HuH-7.5 (cell line): ENCODE measurements at places on chromosomes 4 and X.
A peak's percentile ranks its signal among the peaks of the same experiment; 100 is the strongest.

DNA sequence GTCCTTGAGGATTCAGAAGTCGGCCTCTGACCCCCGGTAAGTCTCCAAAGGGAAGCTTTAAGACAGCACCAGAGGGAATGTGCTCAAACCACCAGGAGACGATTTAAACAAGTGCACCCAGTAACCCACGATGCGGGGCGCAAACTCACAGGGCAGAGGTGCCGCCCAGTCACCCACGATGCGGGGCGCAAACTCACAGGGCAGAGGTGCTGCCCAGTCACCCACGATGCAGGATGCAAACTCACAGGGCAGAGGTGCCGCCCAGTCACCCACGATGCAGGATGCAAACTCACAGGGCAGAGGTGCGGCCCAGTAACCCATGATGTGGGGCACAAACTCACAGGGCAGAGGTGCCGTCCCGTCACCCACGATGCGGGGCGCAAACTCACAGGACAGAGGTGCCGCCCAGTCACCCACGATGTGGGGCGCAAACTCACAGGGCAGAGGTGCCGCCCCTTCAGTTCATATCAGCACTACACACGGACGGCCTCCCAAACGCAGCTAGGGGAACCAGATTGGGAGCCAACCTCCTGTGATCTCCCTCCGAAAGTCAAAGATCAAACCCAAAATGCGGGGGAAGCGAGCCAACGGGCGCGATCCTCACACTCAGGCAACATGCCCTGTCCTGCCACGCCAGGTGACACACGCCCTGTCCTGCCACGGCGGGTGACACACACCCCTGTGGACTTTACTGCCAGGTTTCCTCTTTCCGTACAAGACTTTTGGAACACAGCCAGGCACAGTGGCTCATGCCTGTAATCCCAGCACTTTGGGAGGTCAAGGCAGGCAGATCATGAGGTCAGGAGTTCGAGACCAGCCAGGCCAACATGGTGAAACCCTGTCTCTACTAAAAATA lies 11.3 kb downstream of the PPP2R3B start:
- no peak for DNase-seq

GRCh38 chr4:73682508-73682907 lies 57.9 kb upstream of the CXCL8 start:
- DNase-seq: no peak

DNA sequence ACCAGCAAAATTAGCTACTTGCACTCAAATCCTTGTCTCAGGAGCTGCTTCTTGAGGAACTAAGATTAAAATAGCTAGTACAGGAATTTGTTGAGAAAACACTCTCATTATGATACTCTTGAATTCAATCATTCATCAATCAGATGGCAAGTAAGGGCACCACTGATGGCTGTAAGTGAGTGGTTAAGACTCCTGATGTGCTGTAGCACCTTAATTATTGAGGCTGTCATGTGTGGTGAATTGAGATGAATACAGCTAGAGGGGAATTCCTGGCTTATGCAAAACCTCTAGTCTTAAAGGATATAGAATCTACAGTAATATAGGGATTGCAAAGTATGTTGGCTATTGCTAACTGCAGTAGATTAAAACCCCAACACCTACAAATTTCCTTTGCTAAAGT lies 509.1 kb downstream of the IQCM start:
- no peak for DNase-seq

GRCh38 chr4:23232987-23233386 lies 540.2 kb downstream of the GBA3 start:
- no peak for DNase-seq

GRCh38 chrX:103338663-103339062 lies 8.6 kb downstream of the TCEAL7 start:
- no peak for DNase-seq

- no peak for DNase-seq
Observed at GRCh38 chrX:10178866-10179463, 22.2 kb downstream of the CLCN4 start.

DNA sequence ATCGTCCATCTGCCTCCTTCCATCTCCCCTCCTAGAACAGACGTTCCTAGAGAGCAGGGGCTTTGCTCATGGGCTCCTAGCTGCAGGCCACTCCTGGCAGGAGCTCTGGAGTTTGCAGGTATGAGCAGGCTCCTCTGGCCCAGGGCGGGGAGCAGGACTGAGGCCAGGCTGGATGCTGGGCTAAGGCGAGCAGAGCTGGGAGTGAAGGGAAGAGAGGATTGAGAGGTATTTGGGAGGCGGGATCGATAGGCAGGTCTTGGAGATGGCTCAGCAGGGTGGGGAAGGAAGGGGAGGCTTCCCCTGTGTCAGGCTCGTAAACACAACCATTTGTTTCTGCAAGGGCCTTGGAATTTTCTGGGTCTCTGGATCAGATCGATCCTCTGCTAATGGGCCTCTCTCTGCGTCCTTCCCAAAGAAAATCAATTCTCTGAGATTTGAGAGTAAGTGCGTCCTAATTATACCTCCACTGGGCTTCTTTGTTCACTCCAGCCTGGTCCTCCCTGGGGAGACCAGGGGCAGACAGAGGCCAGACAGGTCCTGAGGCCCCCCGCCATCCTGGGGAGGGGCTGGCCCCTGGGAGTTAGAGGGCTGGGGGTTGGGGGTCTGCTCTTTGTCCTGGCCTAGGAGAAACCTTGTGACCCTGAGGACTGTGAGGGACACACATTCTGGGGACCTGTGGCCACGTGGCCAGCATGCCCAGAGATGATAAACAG lies 94.8 kb upstream of the PSAPL1 start:
- no peak for DNase-seq

DNA sequence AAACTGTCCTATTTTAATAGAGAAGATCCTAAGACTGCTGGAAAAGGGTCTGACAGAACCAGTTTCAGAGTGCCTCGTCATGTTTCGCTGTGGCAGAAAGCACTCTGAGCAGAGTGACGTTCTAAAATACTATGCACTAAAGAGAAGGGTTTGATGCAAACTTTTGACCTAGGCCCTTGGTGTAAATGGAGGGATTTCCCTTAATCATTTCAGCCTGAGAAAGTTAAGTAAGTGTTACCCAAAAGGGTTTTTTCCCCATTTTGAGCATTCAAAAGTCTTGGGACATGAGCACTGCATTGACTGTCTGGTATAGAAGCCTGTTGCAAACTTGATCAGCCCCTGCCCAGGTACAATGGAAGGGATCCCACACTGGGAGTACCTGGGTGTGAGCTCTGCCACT lies 157.5 kb upstream of the ATOH1 start:
- no peak for DNase-seq

- DNase-seq: no peak
Observed at GRCh38 chr4:123114915-123115756, 192.7 kb upstream of the NUDT6 start.

DNA sequence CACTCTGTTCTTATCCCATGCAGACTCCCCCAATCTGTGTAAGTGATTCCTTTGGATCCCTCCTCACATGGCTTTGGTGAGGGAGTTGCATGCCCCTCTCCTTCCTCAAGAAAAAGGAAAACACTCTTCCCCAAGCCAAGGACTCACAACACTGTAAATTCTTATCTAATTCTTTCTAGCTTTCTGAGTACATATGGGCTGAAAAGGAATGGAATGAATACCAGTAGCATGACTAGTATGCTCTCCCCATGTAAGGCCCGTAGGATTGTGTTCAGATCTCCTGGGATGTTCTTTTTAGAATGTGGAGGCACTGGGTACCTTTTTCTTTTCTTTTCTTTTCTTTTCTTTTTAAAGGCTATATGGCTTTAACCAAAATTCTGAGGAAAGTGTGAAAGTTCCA lies 17.0 kb upstream of the MAGED1 start:
- no peak for DNase-seq

GRCh38 chr4:186790630-186791029 lies 67.0 kb upstream of the FAT1 start:
- no peak for DNase-seq

DNA sequence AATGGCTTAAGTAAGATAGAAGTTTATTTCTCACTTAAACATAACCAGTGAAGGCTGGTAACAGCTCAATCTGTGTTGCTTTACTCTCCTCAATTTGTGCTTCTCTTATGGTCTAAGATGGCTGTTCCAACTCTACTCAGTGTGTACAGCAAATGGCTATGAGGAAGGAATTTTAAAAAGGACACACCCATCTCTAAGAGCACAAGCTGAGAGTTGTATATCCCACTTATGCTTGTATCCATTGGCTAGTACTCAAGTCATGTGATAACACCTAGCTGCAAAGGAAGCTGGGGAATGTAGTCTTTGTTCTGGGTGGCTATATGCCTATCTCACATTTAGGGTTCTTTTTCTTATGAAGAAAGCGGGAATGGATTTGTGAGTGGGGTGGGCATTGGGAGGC lies 63.3 kb downstream of the GPAT3 start:
- no peak for DNase-seq

DNA sequence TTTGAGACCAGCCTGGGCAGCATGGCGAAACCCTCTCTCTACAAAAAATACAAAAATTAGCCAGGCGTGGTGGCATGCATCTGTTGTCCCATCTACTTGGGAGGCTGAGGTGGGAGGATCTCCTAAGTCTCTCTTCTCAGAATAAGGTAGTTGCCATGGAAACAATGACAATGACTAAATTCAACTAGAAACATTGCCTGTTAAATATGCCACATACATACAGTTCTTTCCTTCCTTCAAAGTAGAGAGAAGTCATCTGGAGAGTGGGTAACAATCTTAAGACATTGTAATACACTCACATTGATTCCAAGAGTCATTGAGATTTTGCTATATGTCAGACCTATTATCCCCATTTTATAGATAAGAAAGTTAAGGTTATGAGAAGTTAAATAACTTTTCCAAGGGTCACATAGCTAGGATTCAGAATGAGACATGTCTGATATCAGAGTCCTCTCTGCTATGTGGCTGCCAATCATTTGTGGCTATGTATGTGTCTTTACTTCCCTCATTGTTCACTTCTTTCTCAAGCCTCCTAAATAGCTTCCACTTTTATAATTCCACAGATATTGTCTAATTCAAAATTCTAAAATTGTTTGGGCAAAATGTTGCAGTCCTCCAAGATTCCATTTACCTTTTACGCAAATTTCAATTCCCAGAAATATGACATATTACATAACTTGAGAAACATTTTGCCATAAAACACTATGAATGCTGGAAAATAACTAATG lies 37.2 kb upstream of the RAPGEF2 start:
- no peak for DNase-seq

DNA sequence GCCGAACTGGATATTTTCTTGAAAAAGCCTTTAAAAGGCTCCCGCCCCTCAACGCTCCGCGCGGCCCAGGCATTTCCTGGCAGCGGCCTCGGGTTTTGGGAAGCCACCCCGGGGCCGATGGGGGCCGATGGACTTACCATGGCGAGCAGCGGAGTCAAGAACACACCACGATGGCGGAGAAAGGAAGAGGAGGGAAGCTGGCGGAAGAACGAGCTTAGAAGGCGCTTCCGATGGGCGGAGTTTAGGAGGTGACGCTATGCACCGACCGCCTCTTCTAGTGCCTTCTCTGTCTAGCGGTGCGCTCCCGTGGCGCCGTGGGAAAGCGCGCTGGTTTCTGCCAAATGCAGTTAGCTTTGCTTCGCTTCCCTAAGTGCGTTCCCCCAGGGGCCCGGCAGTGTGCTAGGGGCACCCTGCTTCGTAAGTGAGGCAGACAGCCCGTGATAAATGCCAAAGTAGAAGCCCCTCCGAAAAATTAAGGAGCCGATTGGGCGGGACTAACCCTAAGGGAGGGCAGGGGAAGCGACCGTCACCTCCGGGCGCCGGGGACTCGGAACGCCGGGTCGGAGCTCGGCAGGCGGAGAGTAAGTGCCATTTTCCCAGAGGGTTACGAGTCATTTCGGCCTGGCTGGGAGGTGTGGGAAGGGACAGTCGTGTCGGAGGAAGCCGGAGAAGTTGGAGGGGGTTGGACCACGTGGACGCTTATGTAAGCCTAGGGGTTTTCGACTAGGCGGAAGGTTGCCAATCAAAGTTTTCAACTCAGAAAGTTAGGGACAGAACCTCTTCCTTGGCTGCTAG lies at the start of gene RPL39:
RPL39 (minus strand) TSS at position 194 of the 795 bp plus-strand sequence; CDS start at position 140, 54 bp downstream.
- peak; percentile 32 for DNase-seq

GRCh38 chr4:163344147-163345125 lies 744 bp downstream of the NPY5R start:
- DNase-seq: no peak

GRCh38 chrX:25020905-25021449 lies 5.2 kb upstream of the ARX start:
- peak; percentile 79 for DNase-seq

DNA sequence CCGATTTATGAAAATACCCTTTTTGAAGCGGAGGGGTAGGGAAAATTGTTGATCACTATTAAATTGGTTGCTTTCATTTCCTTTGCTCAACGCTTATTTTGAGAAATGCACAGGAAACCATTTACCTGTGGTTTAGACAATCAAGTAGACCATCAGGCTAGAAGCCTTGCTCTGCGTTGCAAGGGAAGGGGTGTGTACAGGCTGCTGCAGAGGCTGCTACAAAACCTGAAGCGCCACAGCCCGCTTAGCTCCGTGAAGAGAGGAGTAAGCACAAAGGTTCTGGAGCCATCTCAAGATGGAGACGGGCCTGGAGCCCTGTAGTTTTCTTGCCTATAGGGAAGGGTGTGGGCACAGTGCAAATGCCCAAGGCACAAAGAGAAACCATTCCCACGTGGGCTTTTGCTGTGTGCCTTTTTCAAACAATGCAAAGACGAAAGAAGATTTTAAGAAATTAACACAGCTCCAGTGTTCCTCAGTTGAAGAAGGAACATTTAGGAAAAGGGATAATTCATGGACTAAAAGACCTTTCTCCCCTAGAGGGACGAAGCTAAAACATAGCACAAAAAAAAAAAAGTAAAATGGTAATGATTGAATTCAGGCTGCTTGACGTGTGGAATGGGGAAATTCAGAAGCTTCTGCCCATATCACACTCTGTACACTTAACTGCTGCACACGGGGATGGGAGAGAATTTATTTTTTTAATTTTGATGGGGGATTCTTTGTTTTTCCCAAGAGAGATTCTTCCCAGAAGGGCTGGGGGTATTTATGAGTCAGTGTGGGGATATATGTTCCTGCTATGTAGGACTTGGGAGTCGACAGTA lies 3.5 kb downstream of the TMSB4X start:
- no peak for DNase-seq

DNA sequence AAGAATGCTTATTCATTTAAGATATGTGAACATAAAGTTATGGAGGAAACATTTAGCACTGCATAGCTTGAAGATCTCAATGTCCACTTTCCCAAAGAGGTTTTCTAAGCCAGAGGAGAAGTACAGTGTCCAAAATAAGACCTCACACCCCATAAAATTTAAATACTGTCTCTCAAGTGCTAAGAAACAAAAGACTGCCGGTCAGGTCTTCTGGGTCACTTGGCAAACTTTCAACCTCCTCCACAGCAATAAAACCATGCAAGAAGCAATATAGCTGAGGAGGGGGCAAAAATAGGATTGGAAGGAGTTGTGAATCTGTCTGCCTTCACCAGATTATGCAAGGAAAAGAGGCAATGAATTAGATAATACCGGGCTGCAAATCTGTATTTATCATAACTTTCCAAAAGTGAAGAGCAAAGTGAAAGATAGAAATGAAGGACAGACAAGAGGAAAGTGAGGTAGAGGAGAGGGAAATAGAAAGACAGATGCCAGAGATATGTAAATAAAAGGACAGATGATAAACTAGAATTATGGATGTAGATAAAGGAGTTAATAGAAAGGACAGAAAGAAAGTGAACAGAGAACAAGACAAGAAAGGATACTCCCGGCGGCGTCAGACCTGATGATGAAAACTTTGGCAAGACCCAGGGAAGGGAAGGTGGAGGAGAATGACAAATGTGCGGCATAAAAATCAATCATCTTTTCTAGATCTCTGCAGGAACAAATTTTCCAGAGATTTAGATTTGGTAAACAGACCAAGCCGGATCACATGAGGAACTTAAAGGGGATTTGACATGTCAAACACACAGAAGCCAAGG lies 152.7 kb upstream of the FAM241A start:
- no peak for DNase-seq

- DNase-seq: no peak
Observed at GRCh38 chr4:138030375-138030774, 211.8 kb downstream of the SLC7A11 start.

- no peak for DNase-seq
Observed at GRCh38 chr4:2768921-2769336, 12.8 kb upstream of the TNIP2 start.
